ENCODE measurements at places on chromosomes 1 and 21.

- no peak for DNase-seq
These were observed 182.0 kb downstream of the DYRK1A start for GRCh38 chr21:37548521-37548981.

GRCh38 chr1:161781995-161782394 is 15.9 kb downstream of the ATF6 start:
- DNase-seq: no peak

DNA sequence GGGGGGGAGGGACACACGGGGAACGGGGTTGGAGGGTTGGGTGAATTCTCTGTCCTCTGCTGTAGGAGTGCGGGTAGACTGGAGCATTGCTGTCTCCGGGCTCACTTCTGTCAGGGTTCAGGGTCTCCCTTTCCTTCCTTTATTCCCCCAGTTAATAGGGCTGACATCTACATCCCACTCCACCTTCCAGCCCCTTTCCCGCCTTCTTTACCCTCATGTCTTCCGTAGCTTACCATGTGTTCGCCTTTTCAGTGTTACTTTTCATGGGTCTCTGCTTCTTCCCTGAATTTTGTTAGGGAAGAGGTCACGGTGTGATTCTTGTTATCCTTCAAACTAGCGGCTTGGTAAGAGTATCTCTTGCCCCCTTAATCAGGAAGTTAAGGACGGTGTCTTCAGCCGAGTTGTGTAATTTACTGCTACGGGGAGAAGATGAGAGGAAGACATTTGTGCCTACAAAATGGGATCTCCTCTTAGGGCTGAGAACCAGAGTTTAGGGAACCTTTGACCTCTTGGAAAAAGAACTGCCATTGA is 917 bp downstream of the RAP1A start:
- DNase-seq: no peak

DNA sequence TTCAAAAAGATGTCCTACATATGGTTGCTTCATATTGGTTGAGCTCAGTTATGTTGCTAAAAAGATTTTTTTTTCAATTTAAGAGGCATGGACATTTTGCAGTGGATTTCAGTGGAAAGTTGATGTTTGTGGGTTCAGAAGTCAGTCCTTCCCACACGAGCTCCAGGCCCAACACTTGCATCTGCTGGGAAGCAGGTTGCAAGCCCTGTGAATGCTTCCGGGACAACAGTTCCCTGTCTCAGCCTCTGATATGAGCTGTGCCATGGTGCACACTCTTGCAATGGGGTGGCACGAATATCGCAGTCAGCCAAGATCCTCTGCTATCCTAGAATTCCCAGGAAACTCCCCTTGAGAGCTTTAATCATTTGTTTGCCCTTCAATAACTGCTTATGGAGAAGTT is 30.3 kb upstream of the ABCG1 start:
- no peak for DNase-seq

DNA sequence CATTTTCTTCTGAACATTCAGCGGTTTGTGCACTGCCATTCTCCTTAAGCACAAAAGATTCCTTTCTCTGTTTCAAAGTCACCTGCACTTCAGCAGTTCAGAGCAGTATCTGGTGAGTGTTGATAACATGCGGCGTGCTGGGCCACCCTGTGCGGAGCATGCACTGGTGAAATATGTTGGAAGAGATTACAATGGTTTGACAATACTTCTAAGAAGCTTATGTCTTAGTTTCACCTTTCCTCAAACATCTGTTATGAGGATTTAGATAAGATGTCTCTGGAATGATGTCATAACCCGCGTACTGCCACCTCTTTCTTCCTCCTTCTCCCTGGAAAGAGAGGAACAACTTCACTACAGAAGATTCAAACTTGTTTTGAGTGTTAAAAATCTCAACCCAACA is 650.3 kb downstream of the AJAP1 start:
- no peak for DNase-seq

GRCh38 chr1:117575586-117576225 is 30.1 kb upstream of the TENT5C start:
- no peak for DNase-seq

DNA sequence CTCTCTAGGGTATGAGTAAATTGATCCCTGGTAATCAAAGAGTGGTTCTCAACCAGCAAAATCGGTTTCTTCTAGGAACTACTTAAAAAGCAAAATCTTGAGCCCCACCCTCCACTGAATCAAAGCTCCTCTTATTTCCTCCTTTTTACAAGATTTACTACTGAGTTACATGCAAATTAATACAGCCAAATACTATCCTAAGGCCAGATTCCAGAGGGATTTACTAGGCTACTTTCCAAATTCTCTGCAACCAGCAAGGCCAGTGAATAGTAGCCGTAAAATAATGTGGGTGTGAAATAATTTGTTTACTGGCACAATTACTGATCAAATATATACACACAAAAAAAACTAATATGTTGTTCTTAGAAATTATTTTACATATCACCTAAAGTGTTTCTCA is 1583.8 kb downstream of the NCAM2 start:
- no peak for DNase-seq

DNA sequence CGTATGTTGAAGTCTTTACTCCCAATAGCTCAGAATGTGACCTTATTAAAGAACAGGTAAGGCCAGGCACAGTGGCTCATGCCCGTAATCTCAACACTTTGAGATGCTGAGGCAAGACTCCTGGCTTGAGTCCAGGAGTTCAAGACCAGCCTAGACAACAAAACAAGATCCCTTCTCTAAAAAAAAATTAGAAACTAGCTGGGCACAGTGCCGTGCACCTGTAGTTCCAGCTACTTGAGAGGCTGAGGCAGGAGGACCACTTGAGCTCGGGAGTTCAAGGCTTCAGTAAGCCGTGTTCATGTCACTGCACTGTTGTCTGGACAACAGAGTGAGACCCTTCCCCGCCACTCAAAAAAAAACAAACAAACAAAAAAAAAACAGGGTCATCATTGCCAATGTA is 171.3 kb downstream of the RERE start:
- no peak for DNase-seq

DNA sequence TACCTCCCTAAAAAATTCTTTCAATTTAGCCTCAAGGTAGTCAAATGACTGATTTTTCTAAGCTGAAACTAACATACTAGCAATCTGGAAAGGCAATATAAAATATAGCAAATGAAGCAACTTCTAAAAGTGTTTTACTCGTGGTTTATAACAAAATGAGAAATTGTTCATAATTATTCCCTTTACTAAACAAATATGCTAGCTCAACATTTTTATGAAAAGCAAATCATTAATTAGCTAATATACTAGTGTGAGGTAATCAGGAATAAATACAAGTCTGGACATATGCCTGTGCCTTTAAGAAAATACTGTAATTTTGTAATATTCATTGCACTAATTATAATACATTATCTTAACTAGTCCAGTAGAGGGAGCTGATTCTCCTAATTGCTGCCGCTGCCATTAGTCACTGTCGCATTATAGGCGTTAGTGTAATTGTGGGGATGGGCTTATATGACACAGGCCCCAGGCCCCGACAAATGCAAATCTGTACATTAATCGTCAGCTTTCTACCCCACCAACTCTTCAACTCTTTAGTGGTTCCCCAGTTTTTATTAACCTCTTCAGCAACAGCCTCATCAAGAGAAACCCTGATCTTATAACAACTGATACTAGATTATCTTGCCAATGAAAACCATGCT is 160.9 kb downstream of the GABPA start:
- no peak for DNase-seq

- no peak for DNase-seq
These were observed 121.2 kb downstream of the UBR4 start for GRCh38 chr1:19088717-19089442.

DNA sequence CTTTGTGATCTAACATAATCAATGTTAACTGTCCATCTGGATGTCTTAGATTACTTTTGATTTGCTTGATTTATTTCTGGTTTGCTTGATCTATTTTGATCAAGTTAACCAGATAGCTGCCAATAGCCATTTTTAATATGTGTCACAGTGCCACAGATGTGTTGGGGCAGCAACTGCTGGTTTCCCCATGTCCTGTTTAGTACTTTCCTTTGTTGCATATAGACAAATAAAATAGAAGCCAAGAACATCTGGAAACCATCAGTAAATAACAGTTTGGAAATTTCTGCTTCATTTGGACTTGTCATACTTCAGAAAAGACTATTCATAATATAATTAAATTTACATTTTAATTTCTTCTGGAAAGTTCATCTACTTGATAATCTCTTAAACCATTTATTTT is 145.6 kb upstream of the C21orf91 start:
- no peak for DNase-seq

DNA sequence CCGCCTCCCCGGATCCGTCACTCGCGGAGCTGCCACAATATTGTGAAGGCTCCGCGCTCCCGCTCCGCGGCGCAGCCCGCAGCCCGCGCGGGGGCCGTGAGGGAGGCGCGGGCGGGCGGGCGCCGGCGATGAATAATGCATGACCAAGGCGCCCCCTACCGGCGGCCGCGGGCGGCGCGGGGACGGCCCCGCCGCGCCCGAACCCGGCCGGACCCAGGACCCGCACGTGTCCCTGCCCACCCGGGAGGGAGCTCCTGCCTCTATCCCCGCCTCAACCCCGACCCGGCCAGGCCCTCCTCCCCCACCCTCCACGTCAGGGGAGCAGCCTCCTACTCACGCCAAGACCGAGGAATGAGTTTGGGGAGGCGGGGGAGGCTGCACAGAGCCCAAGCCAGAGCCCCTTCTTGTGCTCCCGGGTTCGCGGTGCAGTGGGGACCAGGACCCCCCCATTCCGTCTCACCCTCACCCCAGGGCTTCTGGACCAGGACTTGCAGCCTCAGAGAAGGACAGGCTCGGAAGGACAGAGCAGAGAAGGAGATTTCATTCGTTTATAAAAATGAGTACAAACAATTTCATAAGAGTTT is 70.8 kb upstream of the CASZ1 start:
- DNase-seq: peak; percentile 26

GRCh38 chr1:64505232-64505943 is 35.5 kb downstream of the CACHD1 start:
- peak; percentile 14 for DNase-seq

DNA sequence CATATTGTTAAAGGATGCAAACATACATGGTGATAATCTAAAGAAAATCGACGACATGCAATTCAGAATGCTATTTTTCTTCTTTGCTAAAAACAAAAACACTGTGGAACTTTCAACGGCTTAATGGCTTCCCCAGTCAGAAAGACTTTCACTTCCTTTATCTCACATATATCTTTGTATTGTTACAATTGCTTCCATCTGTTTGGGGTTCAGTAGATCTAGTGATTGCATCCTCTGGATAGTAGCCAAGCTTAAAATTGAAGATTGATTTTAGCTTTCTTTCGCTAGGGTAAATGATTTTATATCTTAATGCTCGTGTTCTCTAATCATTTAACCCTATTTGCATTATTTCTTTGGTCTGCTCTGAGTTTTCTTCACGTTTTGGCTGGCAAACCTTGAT is 31.8 kb upstream of the ADAMTS1 start:
- no peak for DNase-seq

GRCh38 chr21:39197448-39198233 is 14.4 kb upstream of the PSMG1 start:
- no peak for DNase-seq

GRCh38 chr21:26096494-26097371 is 73.8 kb downstream of the APP start:
- DNase-seq: no peak

DNA sequence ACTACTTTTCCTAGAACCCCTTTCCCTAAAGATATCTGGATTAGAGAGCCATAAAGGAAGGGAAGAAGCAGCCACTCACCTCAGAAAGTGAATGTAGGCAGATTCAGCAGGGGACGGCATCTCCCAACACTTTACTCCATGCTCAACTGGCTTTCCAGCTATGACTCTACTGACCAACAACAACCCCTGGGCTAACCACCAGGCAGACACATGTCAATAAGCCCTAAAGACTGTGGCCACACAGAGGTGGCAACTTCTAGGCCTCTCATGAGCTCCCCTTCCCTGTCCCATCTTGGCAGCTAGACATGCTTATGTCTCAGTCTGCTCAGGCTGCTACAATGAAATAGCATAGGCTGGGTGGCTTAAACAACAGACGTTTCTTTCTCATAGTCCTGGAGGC is 214.0 kb upstream of the ZP4 start:
- DNase-seq: no peak

Measured in activated naive CD4-positive, alpha-beta T cell (primary cell).